ENCODE measurements at places on chromosomes 13 and 19.

DNA sequence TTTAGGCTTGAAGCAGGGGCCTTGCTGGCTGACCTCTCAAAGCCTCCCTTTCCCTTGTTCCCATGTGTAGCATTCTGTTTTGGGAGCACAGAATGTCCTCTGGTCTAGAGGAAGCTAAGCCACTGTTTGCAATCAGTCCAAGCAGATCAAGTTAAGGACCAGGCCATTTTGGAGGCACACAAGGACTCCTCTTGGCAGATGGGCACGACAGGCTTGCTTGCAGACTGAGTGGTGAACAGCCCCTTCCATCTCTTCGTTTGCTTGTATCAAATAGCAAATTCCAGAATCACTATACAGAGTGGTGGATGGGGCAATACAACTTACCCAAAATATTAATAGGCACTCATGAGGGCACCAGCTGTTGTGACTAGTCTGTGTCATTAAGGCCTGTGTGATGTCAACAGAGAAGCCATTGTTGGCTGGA is 215.5 kb upstream of the SERP2 start:
- no peak for DNase-seq

DNA sequence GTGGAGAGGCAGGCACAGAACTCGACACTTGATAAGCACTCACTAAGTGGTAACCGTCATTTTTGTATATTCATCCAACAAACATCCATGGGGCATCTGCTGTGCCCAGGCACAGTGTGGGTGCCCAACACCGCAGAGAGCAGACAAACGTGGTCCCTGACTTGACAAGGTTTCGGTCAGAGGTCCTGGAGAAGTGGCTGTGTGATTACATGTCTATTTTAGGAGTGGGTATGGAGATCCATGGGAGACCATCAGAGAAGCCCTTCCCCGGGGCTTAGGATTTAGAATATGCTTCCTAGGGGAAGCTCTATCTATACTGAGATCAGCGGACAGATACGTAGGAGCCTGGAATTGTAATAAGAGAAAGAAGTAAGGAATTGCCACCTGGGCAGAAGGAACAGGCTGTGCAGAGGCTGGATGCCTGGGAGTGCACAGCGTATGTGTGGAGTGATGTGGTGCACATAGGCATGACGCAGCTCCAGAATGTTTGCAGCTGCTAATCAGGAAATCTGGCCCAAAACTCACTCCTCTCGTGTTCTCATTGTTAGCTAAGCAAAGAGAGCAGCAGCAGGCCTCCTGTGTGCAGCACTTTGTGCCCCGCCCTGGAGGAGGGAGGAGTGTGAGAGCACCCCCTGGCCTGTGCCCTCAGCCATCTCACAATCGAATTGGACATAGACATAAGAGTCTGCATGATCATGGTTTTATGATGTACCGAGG is 23.0 kb upstream of the IRS2 start:
- DNase-seq, result no peak

- DNase-seq, result no peak
These were observed at the start of gene STK24 for GRCh38 chr13:98576963-98577835. TSS of gene STK24 (minus strand) at chr13:98577107. CDS start at chr13:98576786, 321 bp downstream.

GRCh38 chr13:98221234-98221633 is 44.2 kb upstream of the RNF113B start:
- DNase-seq, result no peak

GRCh38 chr19:56566904-56567273 is 379 bp upstream of the ZNF470 start:
- DNase-seq, result peak; percentile 26

DNA sequence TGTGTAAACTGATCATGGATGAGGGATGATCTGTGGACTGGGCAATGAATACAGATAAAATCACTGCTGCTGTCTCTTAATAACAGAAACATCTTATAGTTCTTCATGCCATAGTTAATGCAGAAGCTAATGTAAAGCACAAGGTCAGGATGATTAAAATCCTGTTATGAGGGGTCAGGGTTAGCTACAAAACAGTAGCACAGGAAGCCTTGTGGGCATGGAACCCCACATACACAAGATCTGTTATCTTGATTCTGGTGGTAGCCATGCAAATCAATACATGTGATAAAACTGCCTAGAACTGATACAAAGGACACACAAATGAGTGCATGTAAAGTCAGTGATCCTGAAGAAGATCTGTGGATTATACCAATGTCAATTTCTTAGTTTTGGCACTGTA is 96.4 kb downstream of the KLF12 start:
- DNase-seq, result no peak
